ENCODE measurements at places on chromosomes 4 and X.

DNA sequence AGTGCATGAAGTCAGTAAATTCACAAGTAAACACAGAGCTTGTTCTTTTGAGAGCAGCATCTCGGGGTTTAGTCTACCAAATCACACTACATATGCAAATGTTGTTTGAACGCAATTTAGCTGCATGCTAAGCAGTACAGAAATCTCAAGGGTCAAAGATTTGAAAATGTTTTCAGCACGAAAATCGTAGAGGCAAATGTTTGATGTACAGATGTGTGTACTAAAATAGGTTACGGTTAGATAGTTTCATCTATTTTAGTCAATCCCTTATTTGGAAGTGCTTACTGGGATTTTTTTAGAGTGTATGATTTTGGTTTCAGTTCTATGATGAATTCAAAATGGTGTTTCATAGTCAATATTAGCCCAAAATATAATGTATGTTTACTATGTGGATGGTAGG, 1928.2 kb upstream of the TENM3 start:
- DNase-seq: no peak

DNA sequence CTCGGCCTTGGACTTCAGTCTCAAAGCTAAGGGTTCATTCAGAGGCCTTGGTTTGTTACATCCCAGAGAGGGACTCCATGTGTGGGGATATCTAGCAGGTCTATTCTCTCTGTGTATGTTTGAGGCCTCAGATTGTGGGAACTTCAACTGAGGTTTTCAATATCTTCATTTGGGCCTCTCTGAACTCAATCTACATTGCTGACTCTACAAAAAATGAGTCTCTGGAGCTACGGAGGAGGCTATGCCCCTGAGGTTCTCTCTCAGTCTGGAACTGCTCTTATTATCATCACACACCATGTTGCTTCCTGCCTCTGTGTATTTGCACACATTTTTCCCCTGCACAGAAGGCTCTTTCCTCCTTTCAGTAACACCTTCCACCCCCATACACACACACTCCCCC, 5.1 kb upstream of the TSR2 start:
- no peak for DNase-seq

GRCh38 chrX:32533848-32534247, 677.5 kb downstream of the DMD start:
- DNase-seq: no peak

- no peak for DNase-seq
Measured at GRCh38 chr4:6134612-6135220, 65.6 kb downstream of the JAKMIP1 start.

DNA sequence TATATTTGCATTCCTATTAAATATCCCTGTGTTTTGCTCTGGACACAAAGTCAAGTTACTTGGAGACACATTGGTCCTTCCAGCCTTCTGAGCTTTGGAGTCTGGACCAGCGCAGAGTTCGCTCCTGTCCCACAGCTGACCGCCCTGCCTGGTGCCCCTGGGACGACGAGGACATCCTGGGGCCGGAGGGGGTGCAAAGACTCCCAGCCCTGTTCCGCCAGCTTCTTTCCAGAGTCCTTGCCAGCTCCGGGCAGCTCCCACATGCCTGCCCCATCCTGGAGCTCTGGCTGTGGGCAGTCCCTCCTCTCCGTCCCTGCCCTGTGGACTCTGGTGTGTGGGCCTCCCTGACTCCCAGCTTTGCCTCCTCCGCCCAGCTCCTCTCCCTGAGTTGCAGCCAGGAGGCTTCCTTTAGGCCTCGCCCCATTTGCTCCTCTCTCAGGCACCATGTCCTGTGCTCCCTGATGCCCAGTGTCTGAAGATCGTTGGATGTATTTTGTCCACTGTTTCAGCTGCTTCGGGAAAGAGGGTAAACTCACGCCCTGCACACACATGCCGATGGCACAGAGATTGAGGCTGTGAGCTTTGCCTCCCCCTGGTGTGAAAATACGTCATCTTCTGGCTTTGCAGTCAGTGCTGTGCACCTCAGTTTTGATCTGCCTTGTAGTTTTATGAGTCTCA, 4.9 kb upstream of the PCGF3 start:
- no peak for DNase-seq
